ENCODE measurements at places on chromosomes 5 and 9. TPM values are rescaled to one million over a fixed set of nuclear protein-coding genes. Genes with fewer than 3 reads are reported as not detected.

IFNA13 gene
- not detected for total RNA-seq

FIBCD1 gene
- 6.1 TPM for total RNA-seq

CACNA1B gene
- total RNA-seq, result 5.7 TPM

BARHL1 gene
- not detected for total RNA-seq

CDC37L1 gene
- total RNA-seq, result 22.4 TPM

SUSD1 gene
- 6.9 TPM for total RNA-seq
